ENCODE measurements at places on chromosomes 7 and 10.

- DNase-seq, result no peak
Measured at GRCh38 chr10:78914060-78914378, 154.7 kb upstream of the ZMIZ1 start.

GRCh38 chr7:155560982-155561686, 14.8 kb upstream of the CNPY1 start:
- no peak for DNase-seq

DNA sequence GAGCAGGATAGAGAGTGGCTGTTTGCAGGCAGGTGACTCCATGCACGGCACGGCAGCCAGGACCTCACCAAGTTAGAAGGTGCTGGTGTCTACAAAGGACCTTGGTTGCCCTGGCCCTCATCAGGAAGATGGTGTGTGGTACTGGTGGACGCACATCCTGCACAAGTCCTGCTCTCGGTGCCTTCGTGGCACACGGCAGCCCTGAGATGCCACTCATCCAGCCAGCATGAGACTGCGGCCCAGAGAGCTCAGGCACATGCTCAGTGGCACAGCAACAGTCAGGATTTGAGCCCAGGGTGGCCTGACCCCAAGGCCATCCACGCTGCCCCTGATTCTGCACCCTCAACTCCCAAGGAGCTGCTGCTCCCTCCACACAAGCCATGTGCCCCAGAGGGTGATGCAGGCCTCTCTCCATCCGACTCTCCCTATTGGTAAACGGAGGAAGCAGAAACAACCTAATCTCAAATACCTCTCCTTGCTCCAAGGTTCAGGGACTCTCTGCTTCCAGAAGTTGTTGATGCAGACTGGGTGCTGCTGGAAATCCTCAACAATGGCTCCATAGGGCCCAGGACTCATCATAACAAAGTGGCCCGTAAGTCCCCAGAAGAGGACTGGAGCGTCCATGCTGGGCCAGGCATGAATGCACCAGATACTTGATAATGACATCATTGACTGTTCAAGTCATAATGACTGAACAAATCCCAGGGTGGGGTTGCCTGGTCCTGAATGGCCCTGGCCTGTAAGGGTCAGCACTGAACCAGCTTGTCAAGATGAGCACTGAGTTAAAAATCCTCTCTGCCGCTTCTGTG, 93.6 kb downstream of the ARHGAP22 start:
- no peak for DNase-seq

GRCh38 chr10:98080494-98080893, 50.1 kb upstream of the CRTAC1 start:
- DNase-seq, result no peak

- no peak for DNase-seq
Measured at GRCh38 chr10:51602326-51602725, 97.1 kb downstream of the CSTF2T start.

- DNase-seq, result no peak
Measured at GRCh38 chr7:25028370-25029021, 48.5 kb upstream of the OSBPL3 start.

DNA sequence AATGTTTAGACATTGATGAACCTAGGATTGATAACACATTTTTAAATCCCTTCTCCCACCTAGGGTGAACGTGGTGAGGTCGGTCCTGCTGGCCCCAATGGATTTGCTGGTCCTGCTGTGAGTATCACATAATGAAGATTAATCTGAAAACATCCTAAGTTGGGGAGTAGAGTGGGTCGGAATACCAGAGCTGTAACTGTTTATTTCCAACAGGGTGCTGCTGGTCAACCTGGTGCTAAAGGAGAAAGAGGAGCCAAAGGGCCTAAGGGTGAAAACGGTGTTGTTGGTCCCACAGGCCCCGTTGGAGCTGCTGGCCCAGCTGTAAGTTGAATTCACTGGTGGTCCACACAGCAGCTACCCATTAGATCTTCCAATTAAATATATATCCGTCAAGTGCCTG, 25.6 kb downstream of the COL1A2 start:
- DNase-seq, result no peak

DNA sequence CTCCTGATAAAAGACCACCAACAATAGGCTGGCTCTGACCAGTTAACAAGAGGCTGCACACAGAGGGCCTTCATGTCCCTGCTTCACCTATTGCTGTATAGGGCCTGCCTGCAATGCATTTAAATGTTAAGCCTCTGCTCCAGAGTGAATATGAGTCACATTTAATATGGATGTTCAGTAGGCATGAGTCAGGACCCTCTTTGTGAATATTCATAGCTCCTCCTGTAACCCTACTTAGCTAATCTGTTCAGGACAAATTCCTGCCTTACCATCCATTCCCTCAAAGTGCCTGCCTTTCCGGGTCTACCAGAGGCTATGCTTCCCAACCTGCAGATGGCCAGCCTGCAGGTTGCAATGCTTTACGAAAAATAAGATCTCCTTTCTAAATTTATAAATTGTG, 32.5 kb downstream of the ARHGAP22 start:
- DNase-seq, result no peak

- no peak for DNase-seq
Measured at GRCh38 chr7:26948617-26949118, 84.3 kb upstream of the SKAP2 start.

- no peak for DNase-seq
Measured at GRCh38 chr10:100327007-100327717, 2.9 kb downstream of the PKD2L1 start.

- no peak for DNase-seq
Measured at GRCh38 chr10:25457552-25457951, 282.8 kb downstream of the GPR158 start.

GRCh38 chr10:12408472-12408871, 59.1 kb downstream of the CAMK1D start:
- DNase-seq, result no peak

GRCh38 chr10:89981891-89982290, 280.5 kb downstream of the KIF20B start:
- DNase-seq, result no peak

- DNase-seq, result no peak
Measured at GRCh38 chr10:88019753-88020152, 156.3 kb downstream of the PTEN start.

GRCh38 chr7:39434012-39434411, 132.2 kb upstream of the YAE1 start:
- no peak for DNase-seq

DNA sequence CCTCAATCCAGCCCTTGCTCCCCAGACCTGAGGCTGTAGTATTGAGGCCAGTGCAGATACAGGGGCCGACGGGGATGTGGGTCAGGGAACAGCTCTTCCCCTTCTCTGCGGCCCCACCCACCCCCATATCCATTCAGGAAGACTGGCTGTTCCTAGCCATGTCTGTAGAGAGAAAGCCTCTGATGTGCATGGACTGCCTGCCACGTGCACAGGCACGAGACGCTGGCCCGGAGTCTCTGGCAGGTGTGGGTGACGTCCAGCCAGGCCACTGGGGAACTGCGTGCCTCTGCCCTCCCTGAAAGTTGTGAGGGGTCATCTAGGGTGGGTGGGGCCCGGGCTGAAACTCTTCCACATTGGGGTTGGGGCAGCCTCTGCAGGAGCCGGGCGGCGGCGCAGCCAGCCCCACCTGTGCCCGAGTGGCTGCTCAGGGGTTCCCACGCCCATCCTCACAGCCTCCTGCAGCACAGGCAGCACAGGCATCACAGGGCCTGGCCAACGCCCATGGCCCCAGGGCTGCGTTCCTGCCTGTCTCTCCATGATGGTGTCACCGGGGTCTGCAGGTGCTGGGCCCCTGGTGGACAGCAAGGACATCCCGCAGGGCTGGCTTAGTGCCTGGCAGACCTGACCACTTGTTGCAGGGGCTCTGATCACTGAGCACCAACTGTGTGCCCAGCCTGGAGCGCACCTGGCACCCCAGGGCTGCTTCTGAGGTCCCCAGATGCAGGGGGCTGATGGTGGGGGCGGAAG, 27.5 kb downstream of the MICALL2 start:
- DNase-seq, result no peak

DNA sequence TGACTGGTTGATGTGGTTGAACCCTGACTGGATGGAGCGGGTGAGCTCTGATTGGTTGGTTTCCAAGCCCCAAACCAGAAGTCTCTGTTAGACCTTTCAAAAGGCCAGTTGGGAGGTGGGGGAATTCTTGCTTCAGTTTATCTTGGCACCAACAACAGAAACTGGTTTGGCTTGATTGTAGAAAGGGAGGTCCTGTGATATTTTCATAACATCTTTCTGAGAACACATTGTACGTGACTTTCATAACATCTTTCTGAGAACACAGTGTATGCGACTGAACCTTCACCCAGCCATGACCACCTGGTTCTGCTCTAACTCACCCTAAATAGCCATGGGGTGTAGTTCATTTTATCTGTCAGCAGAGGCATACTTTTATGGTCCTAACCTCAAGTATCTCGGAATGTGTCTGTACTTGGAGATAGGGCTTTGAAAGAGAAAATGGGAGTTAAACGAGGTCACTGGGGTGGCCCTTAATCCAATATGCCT, 88.3 kb downstream of the GALNT17 start:
- no peak for DNase-seq
